Fibroblast of skin of right biceps (primary cell): ENCODE measurements at places on chromosomes 2 and 18.

DNA sequence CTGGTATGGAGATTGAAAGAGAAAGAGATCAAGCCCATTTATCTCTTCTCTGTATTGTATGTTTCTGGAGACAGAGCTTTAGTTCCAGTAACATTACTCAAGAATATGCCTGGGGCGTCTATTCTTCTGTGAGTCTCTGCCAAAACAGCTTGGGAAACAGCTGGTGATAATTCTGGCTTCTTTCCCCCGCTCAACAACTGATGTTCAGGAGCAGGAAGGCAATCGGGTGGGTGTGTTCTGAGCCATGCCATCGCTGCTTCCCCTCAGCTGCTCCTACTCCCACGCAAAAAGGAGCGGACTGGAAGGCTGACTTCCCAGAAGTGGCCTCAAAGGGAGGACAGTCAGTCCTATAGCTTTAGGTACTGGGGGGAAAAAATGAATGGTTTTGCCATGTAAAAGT, 695.1 kb downstream of the PLCL1 start:
- peak; percentile 59 for DNase-seq

- no peak for DNase-seq
Measured at GRCh38 chr2:237458519-237458918, 28.5 kb upstream of the MLPH start.

DNA sequence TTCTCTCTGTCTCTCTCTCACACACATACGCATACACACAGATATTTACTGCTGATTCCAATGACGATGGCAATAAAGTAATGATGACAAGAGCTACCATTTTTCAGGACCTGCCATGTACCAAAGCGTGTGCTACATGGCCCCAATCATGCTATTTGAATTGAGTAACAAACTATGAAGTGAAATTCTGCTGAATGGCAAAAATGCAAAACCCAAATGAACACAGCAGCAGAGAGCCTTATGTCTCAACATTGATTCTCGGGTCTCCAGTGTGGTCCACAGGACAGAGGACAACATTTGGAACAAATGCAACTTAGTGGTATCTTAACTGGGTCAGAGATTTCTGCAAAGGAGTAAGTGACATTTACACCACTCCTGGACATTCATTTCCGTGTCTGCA, 117.4 kb downstream of the PIEZO2 start:
- DNase-seq: no peak

DNA sequence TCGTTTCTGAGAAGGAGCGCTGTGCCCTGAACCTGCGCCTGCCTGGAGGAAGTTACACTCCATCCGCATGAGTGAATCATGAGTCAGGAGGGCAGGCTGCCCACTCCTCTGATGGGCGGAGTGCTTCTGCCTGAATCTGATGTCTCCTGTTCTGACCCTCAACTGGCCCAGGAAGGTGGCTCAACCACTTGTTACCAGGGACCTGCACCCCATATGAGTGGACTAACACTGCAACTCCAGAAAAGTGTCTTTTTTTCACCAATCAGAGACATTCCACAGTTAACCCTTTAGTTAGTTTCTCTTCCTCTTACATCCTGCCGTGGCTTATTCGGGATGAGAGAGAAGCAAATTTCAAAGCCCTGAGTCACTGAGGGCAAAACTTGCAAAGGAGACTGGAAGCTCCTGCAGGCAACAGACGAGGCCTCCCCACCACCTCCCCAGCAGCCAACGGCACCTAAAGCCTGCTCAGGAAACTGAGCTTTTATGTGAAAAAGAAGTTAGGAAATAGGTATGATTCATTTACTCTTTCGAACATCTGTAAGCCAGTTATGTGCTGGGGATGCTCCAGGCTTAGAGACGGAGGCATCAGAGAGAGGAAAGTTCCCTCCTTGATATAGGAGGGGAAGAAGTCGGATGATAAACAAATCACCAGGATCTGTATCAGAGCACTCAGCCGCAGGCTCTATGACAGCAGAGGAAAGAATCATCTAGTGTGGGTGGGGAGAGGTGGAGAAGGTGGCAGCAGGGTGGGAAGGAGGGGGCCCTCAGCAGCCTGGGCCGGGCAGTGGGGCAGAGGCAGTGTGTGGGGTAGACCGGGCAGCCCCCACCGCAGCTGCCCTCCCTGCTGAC, 30.9 kb downstream of the MBP start:
- peak; percentile 98 for DNase-seq

GRCh38 chr2:47516360-47517104, 113.6 kb downstream of the MSH2 start:
- no peak for DNase-seq

GRCh38 chr2:141187075-141187439, 943.8 kb downstream of the LRP1B start:
- DNase-seq: no peak

- DNase-seq: no peak
Measured at GRCh38 chr2:203739351-203739750, 32.9 kb downstream of the CD28 start.

GRCh38 chr2:232102380-232102779, 140.9 kb downstream of the DIS3L2 start:
- no peak for DNase-seq
